ENCODE measurements at places on chromosomes 12 and 14.

GRCh38 chr14:51979088-51979709 lies 10.1 kb upstream of the RTRAF start:
- peak; percentile 84 for DNase-seq

DNA sequence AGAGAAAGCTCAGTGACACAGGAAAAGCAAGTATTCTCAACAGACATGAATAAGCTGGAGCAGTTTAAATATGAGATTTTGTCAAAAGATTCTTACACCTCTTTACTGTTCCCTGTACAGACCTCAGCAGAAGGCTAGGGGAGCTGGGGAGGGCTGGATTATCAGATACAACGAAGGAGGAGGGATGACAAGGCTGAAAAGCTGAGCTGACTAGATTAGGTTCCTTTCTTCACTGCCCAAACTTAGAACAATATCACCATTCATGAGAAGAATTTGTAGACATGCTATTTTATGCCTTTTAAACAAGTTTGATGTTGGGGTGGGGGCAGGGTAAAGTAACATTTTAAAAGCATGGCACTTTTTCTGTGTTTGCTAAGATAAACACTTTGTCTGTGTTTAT lies 611.1 kb downstream of the AACS start:
- no peak for DNase-seq

DNA sequence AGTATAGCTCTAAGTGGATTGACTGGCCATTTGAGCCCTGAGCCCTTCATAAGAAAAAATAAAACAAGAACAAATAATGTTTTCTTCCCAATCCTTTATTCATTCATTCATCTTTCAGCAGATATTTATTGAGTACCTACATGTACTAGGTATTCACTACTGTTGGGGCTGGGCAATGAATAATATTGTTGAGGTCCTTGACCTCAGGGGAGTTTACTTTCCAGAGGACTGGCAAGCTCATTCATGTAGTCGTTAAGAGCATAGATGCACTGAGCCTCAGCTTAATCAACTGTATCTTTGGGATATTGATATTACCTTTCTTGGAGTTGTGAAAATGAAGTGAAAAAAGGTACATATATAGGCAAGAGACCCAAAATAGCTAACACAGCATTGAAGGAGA lies 7.6 kb downstream of the CFAP54 start:
- DNase-seq, result no peak

DNA sequence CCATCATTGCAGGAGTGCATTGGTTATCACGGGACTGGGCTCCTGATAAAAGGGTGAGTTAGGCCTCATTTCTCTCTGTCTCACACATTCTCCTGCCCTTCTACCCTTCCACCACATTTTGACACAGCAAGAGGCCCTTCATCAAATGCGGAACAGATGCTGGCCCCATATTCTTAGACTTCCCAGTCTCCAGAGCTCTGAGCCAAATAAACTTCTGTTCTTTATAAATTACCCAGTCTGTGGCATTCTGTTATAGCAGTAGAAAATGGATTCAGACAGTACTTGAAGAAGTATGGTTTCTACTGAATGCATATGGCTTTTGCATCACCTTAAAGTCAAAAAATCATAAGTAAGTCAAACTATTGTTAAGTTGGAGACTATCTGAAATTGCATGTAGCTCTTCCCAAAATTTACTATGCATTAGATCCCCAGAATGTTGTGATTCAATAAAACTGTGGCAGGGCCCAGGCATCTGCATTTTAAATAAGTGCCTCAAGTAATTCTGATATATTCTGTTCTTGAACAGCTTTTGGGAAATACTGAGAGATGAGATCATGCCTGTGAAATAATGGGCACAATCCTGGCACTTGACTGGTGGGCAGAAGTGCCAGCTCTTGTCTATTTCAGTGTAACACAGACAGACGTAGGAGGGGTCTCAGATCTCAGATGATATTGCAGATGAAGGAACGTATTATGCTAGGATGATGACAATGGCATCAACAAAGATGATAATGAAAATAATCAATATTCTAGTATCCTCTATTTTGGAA lies 68.2 kb downstream of the E2F7 start:
- DNase-seq, result no peak

GRCh38 chr12:52243259-52243855 lies 10.3 kb downstream of the KRT7 start:
- no peak for DNase-seq

GRCh38 chr14:99192830-99193229 lies 79.2 kb downstream of the BCL11B start:
- no peak for DNase-seq

DNA sequence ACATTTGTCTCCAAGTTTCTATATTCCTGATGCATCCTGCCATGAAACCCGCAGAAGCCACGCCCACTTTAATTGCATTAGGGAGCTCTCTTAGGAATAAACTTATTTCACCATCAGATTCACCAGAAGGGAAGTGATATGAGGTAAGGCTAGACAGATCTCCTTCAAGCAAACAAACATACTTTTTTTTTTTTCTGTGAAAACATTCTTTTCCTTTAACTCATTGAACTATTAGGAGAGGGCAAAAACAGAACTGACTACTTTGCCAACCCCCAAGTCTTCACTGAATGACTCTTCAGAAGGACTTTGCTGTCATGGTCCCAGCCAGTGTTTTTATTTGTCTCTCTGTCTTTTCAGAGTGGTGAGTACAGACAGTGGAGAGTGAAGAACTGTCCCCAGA lies 48.4 kb downstream of the GTF2A1 start:
- no peak for DNase-seq

- DNase-seq, result peak; percentile 80
These were observed 81.4 kb downstream of the BBS10 start for GRCh38 chr12:76266797-76267196.

Data from right hindlimb (tissue), 1 donor.